Forelimb muscle (tissue), 1 donor: ENCODE measurements at places on chromosomes 5 and 9. TPM values are rescaled to one million over a fixed set of nuclear protein-coding genes. Genes with fewer than 3 reads are reported as not detected.

ELP1 gene
- polyA plus RNA-seq = 32.7 TPM

MEF2C gene
- 934 TPM for polyA plus RNA-seq

STC2 gene
- 5.7 TPM for polyA plus RNA-seq

CD274 gene
- 1.2 TPM for polyA plus RNA-seq

PTGER4 gene
- 6.9 TPM for polyA plus RNA-seq

PTGR1 gene
- polyA plus RNA-seq = 39.5 TPM

EGFLAM gene
- 46.6 TPM for polyA plus RNA-seq

FBP2 gene
- polyA plus RNA-seq = 91.5 TPM

TAF11L5 gene
- not detected for polyA plus RNA-seq

C5orf58 gene
- polyA plus RNA-seq = 0.59 TPM

MEIKIN gene
- polyA plus RNA-seq = not detected

CCDC107 gene
- polyA plus RNA-seq = 22.1 TPM

C5orf63 gene
- 6.4 TPM for polyA plus RNA-seq

FST gene
- 26.2 TPM for polyA plus RNA-seq

NEURL1B gene
- 34.7 TPM for polyA plus RNA-seq

FAM221B gene
- 0.18 TPM for polyA plus RNA-seq

GRCh38 chr5:89281766-89282553 is 399.0 kb upstream of the MEF2C start:
- DNase-seq = no peak

DNA sequence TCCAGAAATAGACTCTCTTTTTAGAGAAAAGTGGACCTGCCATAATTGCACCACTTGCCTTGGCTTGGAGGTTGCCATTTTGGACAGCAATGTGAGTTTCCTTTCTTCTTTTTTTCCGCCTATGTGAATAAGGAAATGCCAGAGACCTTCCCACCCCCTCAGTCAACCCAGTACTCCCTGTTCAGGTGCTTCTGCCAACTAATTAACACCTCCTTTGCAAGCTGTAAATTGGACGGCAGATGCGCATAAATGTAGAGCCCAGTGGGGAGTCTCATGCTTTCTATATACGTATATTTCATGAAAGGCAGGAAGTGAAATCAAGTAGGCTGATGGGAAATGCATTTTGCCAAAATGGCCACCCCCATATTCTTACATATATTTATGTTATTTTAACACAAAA is 269.8 kb upstream of the RFX3 start:
- no peak for DNase-seq

GRCh38 chr5:5335107-5335506 is 87.4 kb upstream of the ICE1 start:
- DNase-seq = no peak

- DNase-seq = no peak
Observed at GRCh38 chr5:85538362-85538761, 1079.4 kb upstream of the COX7C start.

DNA sequence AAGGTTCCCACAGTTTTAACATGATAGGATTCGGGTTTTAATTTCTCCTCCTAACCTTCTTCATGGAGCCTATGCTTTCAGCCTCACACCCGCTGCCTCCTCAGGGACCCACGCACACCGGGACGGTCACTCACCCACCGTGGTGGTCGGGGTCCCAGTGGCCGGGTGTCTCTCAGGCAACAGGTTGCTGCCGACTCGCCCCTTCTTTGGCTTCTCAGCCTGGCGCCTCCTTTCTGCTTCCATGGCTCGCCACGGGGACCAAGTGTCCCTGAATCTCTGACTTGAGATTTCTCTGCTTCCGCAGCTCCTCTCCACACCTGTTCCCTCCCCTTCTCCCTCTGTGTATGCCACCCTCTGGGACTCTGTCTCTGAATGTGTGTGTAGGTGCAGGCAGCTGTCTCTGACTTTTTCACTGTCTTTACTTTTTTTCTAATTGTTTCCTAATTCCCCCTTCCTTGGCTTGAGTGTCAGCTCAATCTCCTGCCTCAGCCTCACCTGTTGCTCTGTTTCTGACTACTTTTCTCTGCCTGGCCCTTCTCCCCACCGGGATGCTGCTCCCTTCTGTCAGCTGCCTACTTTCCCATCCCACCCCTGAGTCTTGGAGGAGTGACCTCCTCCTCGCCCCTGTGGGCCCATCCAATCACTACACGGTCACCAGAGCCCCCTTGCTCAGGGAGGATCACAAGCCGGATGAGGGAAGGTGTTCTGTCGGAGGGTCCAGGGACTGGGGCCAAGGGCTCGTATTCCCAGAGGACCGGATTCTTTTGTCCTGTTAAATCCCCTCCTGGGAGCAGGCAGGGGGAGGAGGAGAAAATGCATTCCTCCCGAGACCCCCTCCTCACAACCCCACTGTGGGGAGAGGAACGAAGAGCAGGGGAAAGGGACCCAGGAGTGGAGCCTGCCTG is at the start of gene PROP1:
Gene PROP1, minus strand, starts transcription at position 552 of the 905 bp plus-strand sequence. Its CDS starts 309 bp downstream, at position 243.
- DNase-seq = no peak

GRCh38 chr9:88794100-88794499 is 197.2 kb upstream of the S1PR3 start:
- no peak for DNase-seq

DNA sequence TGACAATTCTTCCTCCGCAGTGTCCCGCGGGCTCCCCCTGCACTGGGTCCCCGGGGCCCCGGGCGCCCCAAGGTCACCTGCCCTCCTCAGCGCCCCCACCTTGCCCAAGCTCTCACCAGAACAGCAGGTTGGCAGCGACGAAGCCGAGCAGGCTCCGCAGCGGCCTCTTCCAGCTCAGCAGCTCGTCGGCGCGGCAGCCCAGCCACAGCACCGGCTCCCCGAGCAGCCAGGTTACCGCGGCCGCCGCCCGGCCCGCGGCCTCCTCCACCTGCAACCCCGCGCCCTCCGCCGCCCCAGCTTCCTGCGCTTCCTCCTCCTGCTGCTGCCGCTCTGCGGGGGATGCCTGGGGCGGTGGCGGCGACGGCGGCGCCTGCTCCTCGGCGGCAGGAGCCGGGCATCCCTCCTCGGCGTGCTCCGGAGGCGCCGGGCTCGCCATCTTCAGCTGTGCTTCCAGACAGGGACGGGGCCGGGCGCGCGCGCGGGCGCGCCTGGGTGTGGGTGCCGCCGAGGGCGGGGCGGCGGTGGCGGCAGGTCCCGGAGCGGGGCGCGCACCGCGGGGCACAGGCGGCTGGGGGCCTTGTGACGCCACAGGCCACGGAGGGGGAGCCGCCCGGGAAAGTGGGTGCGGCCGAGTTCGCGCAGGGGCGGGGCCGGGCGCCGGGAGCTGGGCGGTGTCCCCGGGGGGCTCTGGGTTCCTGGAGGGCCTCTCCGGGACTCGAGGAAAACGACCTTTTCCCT is at the start of gene RETREG1:
Gene RETREG1, minus strand, starts transcription at position 462 of the 738 bp plus-strand sequence. Its CDS starts 26 bp downstream, at position 436.
- DNase-seq = no peak

GRCh38 chr5:33688066-33688465 is 203.7 kb downstream of the ADAMTS12 start:
- DNase-seq = peak; percentile 77

DNA sequence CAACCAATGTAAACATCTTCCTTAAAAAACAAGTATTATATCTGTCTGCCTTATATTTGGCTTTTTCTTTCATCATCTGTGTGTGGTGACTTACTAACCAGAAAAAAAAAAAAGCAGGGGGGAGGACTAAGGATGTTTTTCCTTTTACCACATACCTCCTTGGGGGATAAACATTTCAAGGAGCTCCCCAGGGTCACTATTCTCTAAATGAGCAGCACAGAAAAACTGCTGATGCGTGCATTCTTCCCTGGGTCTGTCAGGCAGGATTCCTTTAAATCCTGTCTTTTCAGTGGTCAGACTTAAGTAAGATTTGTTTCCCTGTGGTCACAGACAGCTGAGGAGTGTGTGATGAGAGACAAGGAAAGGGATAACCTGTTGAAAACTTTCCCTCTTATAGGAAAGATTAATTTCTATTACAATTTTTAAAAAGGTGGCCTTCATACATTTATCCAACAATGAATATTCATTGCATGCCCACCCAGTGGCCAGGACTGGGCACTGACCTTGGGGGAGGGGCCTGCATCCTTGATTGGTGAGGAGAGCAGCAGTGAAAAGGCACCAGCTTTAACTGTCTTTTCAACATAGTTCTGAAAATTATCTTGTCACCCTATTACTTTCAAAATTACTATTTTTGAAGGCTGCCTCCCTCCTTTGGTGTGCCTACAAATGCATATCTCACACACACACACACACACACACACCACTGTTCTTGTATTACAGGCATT is 123.1 kb downstream of the TLE4 start:
- no peak for DNase-seq

GRCh38 chr9:95018099-95018936 is 291.8 kb downstream of the AOPEP start:
- no peak for DNase-seq

- no peak for DNase-seq
Observed at GRCh38 chr9:116697362-116697761, 10.3 kb downstream of the TRIM32 start.

DNA sequence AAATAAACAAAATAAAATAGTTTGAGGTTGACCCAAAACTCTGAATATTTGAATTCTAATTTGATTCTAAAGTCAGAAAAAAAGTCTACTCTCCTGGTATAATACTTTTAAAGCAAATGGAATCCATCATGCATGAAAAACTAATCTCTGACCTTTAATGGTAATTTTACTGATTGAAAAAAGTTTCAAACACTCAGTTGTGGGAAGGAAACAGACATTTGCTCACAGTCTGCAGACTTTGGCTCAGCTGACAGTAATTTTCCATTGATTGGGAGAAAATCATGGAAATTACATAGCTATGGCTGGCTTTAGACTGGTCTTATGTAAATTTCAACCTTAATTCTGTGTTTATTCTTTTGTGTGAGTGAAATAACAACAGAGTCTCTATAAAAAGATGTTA is 574.3 kb downstream of the PDE4D start:
- DNase-seq = no peak

- no peak for DNase-seq
Observed at GRCh38 chr5:110916381-110917049, 155.0 kb upstream of the TSLP start.

DNA sequence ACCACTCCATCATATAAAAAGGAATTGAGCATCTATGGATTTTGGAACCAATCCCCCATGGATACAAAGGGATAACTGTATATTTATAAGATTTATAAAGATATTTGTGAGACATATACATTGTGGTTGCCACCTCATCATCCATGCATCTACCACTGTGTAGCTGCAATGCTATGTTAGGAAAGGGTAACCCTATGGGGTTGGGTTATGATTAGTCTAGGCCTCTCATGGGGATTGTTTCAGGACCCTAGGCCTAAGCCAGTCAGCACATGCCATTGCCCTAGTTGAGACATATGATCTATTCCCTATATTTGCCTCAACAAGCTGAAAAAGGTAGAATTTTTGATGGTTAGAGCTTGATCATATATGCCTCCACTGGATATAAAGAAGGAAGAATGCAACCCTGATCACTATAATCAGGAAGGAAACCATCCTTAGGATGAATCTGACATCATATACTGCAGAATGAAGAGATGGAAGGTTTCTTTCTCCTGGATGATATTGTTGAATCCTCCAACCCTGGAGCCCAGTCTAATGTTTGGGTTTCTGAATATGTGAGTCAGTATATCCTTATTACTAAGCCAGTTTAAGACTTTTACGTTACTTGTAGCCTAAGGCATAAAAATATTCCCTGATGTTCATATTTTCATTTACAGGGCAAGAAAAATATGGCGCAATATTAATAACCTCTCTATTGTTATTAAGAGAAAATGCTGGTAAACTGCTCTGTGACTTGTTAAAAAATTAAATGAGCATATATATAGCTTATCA is 94.2 kb downstream of the ADAMTS19 start:
- DNase-seq = no peak

DNA sequence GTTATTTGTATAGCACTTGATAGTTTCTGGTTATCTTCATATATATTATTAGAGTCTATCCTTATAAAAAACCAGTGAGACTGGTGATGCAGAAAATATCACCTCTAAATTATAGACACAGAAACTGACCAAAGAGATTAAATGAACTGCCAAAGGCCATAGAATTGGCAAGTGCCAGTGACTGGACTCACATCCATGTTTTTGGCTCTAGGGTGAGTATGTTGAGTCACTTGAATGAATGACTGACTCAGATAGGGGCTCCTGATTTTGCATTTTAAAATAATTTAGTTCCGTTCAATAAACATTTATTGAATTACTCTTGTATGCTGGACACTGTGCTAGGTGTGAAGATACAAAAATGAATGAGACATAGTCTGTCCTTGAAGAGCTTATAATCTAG is 70.7 kb downstream of the NR2F1 start:
- no peak for DNase-seq

DNA sequence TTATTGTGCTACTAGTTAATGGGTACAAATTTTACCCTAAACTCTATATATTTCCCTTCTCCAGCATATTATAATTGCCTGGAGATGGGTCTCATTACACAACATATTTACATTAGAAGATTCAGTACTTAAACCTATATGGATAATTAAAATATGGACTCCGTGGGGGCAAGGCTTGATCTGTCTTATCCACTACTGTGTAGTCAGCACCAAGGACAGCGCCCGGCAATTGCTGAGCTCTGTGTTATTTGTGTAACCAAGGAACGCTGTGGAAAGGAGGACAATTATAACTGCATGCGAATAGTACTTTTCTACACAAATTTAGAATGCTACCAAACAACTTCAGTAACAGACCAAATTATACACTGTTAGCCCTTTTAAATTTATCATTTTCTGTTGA is 77.7 kb downstream of the DNAH5 start:
- peak; percentile 1 for DNase-seq

- no peak for DNase-seq
Observed at GRCh38 chr9:114051706-114052105, 26.4 kb downstream of the AMBP start.

- no peak for DNase-seq
Observed at GRCh38 chr5:79011219-79011836, 26.2 kb upstream of the ARSB start.

GRCh38 chr5:91061946-91062562 is 321.1 kb downstream of the ARRDC3 start:
- DNase-seq = no peak

- no peak for DNase-seq
Observed at GRCh38 chr9:15592317-15592716, 39.5 kb downstream of the CCDC171 start.

DNA sequence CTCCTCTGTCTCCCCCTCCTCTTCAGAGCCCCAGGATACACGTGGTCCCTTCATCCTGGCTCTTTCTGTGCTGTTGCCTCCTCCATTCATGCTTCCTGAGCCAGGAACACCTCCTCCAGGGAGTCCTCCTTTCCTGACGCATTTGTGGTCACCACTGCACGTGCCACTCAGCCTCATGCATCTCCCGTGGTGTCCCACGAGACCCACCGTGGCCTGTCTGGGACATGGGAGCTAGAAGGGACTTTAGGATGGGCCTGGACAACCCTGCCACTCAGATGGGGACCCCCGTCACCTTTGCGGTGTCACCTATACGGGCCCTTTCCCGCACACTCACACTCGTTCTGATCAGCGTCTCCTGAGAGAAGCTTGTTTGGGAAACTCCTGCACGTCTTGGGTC is 6.7 kb downstream of the GLIPR2 start:
- no peak for DNase-seq

GRCh38 chr5:40391642-40392041 is 288.1 kb upstream of the PTGER4 start:
- DNase-seq = no peak
